ENCODE measurements at places on chromosomes 11 and 22. TPM values are rescaled to one million over a fixed set of nuclear protein-coding genes. Genes with fewer than 3 reads are reported as not detected.
A peak's percentile ranks its signal among the peaks of the same experiment; 100 is the strongest.

DNA sequence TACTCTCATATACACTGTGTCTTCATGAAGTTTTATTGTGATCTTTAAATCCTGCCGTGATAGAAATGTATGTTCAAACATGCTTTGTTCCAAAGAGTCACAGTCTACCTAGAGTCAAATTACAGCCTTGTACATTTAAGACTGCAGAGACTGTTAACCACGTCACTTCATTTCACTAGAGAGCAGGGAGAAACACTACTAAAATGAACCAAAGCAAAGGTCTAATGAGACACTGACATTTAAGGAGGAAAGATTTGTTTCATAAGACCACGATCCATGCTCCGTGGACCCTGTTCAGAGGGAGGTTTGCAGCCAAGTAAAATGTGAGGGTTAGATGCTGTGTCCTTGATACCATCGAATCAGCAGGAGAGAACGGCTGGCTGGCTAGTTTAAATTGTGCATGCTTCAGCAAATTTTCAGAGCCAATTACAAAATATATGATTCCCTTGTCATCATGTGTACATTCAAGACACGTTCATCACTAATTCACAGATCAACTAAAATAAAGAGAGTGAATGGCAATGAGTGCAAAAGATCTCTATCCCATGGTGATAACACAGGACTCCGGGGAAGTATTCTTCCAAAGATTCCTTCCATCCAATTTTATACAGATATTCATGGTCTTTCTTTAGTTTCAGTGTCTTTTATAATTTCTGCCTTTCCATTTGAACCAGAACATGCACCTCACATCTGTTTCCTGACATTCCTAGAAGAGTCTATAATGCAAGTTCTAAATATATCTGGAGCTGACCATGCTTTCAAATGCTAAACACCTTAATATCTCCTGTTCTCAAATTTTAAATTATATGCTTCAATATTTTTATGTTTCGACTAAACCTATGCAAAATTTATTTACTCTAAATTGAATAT, 960.9 kb upstream of the FAT3 start:
- H3K27me3 ChIP-seq: no peaks in the 10 kb centered on the region
- H3K4me3 ChIP-seq: no peak overlapping the region
- no peak overlapping the region for H3K27ac ChIP-seq
- H3K36me3 ChIP-seq: no peaks in the 10 kb centered on the region
- no peaks in the 10 kb centered on the region for H3K4me1 ChIP-seq

The KDM4E gene
- not detected for total RNA-seq

DNA sequence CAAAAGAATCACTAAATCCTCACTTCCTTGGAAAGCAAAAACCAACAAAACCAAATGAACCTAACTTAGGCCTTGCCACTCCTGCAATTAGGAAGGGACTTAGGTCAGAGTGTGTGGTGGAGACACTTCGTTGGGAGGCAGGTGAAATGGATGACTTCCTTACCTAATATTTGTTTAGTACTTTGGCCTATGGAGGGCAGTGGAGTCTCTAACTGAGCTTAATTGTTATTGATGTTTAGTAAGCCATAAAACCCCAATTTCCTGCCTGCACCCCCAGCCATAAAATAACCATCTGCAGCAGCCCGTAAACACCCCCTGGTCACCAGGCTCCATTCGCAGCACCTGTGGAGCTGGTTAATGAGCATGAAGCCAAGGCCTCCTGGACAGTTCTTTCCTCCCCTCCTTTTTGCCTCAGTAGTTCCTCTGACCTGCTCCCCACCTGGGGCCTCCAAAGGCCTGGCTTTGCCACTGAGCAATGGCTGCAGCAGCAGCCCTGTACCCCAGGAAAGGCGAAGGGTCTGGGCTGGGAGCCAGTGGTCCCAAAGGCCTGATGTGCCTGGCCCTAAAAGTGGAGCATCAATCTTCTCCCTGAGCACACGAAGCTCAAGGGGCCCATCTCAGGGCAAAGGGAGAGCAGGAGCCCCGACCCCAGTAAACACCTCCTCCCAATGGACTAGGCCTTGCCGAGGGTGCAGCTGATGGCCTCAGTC, 15.6 kb upstream of the SYT13 start:
- no peaks in the 10 kb centered on the region for H3K36me3 ChIP-seq
- no peak overlapping the region for H3K27ac ChIP-seq
- H3K4me1 ChIP-seq: no peaks in the 10 kb centered on the region

The FREY1 gene
- total RNA-seq: not detected

DNA sequence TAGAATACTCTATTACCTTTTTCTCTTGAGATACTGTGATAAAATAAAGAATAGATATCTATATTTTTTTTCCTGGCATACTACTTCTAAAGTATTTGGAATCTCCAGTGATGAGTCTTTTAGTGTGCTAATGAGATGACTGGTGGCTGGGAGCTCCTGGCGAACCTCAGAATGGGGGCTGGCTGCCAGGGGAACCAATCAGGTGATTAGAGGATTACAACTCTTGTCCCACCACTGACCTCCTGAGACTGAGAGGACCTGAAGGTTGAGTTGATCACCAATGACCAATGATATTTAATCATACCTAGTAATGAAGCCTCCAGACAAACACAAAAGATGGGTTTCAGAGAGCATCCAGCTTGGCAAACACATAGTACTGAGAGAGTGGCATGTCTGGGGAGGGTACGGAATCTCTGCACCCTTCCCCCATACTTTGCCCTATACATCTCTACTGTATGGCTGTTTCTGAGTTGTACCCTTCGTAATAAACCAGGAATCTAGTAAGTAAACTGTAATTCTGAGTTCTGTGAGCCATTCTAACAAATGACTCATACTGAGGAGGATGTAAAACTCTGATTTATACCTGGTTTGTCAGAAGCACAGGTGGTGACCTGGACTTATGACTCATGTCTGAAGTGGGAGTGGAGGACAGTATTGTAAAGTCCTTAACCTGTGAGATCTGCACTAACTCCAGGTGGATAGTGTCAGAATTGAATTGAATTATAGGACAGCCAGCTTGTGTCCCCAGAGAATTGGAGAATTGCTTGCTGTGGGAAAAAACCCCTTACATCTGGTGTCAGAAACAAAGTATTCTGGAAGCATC, 325.3 kb upstream of the LRRC4C start:
- H3K4me1 ChIP-seq: no peaks in the 10 kb centered on the region
- H3K27me3 ChIP-seq: no peaks in the 10 kb centered on the region
- H3K4me3 ChIP-seq: no peak overlapping the region
- peak overlapping the region; percentile 65 for H3K27ac ChIP-seq
- DNase-seq: peak; percentile 46

Measured in hepatocyte (in vitro differentiated cells).